ENCODE measurements at places on chromosomes 4 and X.

DNA sequence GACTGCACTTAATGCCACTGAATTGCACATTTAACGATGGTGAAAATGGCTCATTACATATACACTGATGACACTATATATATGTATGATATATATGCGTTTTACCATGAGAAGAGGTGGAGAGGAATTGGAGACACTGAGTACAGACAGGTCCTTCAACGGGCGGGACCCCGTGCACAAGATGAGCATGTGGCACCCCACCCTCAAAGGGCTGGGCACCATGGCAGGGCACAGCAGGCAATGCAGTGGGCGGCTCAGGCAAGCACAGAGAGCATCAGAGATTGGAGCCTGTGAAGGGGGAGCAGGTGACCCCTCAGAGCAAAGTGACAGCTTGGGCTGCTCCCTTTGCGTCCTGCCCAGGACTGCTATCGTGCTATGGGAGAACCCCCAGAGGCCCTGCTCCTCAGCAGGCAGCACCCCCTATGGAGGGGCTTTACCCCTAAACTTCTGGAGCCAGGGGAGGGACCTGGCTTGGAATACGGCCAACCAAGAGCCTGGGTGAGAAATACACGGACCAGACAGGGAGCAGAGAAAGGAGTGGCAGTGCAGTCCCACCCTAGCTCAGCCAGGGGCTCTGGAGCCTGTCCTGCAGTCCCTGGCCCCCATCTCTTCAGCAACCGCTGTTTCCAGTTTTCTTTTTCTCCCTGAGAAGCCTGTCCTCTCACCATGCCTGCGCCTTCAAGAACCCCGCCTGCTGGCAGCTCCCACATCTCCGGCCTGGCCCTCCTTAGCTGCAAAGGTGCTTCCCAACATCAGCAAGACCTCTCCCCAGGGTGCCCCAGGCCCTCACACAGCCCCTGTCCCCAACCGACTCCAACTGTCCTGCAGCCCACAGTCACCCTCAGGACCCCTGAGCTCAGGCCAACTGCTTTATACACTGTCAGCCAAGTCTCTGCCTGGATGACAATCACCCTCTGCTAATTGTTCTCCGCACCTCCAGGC is 10.5 kb downstream of the SLC6A8 start:
- no peak for DNase-seq

GRCh38 chrX:74779175-74779574 is 146.1 kb downstream of the NEXMIF start:
- no peak for DNase-seq

DNA sequence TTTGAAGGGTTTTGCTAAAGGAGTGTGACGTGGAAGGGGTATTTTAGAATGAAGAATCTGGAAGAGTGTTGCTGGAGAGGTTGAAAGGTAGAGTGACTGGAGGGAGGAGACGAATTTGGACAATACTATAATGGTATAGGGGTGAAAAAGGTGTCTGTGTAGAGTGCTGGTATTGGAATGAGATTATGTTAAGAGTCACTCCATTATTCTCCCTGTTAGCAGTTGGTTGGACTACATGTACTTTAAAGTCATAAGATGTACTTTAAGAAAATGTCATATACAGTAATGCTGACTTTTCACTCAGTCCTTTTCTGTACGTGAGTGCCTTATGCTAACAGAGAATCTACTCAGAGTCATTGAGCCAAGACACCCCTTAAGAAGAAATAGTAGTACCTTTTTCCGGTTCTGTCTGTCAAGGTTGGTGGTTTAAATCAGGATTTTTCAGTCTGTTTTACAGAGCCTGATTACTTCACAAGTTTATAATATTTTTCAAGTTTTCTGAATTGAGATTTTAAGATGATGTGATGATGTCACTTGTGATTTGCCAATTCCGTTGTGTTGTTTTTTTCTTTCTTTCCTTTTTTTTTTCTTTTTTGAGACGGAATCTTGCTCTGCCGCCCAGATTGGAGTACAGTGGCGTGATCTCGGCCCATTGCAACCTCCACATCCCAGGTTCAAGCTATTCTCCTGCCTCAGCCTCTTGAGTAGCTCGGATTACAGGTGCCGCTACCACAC is 56.6 kb downstream of the WWC2 start:
- no peak for DNase-seq

DNA sequence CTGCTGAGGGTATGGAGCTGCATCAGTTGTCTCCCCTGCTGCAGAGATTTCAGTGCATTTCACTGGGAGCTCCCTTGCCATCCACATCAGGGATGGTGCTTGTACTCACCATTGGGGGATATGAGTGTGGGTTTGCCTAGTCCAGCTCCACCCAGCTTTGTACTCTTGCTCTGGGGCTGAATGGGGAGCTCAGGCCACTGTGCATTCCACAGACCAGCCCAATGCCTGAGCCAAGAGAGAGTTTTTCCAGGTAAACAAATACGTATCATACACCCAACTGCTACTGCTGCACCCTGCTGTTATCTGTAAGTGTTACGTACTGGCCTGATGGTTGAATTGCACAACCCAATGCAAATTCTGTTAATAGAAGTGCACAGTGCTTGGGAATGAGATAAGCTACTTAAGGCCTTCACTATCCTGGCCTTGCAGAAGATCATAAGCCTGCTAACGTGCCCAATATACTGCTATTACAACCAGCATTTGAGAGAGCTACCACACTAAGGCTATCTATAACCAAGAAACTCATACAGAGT is 205.0 kb upstream of the DMD start:
- no peak for DNase-seq

GRCh38 chr4:77001907-77002306 is 52.4 kb downstream of the SEPTIN11 start:
- no peak for DNase-seq

DNA sequence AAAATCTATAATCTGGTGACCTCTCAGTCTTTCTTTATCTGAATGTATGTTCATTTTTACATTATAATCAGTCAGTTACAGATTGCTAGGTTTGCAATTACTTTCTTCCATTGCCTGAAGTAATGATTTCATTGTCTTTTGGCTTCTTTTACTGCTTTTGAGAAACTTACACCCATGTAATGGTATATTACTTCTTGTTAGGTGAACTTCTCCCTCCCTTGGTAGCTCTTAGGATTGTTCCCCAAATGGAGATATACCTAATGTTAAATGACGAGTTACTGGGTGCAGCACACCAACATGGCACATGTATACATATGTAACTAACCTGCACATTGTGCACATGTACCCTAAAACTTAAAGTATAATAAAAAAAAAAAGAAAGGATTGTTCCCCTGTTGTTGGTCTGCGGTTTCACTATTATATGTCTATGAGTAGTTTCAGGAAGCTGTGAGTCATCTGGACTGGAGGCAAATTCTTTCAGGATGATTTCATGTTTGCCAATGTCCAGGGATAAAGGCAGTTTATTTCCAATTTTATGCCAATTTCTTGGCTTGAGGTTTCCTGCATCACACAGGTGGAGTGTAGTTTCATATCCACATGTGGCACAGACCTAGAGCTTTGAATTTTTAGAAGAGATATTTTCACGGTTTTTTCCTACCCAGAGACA is 21.8 kb downstream of the SPANXC start:
- DNase-seq = no peak

GRCh38 chrX:31500921-31501320 is 429.1 kb upstream of the FTHL17 start:
- DNase-seq = no peak

- no peak for DNase-seq
Observed at GRCh38 chr4:156536661-156537060, 434.9 kb downstream of the PDGFC start.

- DNase-seq = no peak
Observed at GRCh38 chr4:99617374-99617773, 40.3 kb downstream of the C4orf54 start.

DNA sequence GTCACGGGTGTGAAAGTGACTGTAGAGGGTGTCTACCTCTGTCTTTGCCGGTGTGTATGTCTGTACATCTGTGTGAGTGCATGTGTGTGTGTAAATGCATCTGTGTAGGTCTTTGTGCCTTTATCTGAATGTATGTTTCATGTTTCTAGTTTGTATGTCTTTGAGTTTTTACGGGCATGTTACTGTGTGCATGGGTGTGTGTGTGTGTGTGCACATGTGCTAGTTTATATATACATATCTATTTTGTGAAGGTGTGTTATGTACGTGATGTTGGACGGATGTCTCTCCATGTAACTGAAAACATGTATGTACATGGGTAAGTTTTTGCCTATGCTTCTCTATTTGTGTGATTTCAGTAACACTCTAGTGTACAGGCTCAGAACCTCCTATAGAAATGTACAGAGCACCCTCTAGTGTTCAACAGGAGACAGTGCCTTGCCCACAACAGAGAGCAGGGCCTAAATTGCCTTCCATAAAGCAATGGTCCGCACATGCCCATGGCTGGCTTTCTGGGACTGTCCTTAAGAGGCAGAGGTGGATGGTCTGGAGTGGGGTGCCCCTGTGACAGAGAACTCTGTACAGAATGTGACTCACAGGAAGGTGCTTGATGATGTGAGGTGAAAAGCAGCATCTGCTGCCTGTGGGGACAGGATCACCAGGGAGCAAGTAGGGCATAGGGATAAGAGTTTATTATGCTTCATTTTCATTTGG is 343.5 kb downstream of the RAPGEF2 start:
- no peak for DNase-seq

Measured in stimulated activated CD4-positive, alpha-beta T cell treated with anti-CD3 and anti-CD28 coated beads, Interleukin-12 subunit alpha, Interleukin-12 subunit beta, amount 100 ng/mL, for 48 hours (primary cell).